Activated CD4-positive, alpha-beta T cell treated with anti-CD3 and anti-CD28 coated beads, Interleukin-2, Interleukin-6, amounts not matched to agents 100 ng/mL and 50 ng/mL, durations not matched to agents 16 hours and 8 hours (primary cell): ENCODE measurements at places on chromosomes 1 and 21.

DNA sequence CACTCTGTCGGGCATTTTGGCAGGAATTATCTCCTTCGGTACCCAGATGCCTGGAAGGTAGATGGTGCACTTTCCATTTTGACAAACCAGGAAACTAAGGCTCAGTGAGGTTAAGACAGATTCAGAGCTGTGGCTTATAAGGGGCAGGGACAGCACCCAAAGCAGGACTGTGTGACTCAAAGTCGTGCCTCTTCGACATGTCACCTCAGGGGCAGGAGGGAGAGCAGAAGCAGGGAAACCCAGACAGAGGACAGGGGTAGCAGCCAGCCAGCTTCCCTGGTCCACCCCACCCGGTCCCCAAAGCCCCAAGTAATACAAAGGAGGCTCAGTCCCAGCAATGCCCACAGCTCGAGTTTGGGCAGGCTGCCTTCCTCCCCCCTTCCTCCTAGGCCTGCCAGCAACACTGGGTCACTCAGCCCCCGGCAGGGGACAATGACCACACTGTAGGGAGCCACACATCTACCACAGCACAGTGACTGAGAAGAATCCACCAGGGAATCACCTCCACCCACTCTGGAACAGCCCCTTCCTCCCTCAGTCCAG is 2.5 kb downstream of the RHOC start:
- peak; percentile 44 for DNase-seq

GRCh38 chr1:247337250-247337746 is 5.6 kb upstream of the ZNF496 start:
- DNase-seq = no peak

DNA sequence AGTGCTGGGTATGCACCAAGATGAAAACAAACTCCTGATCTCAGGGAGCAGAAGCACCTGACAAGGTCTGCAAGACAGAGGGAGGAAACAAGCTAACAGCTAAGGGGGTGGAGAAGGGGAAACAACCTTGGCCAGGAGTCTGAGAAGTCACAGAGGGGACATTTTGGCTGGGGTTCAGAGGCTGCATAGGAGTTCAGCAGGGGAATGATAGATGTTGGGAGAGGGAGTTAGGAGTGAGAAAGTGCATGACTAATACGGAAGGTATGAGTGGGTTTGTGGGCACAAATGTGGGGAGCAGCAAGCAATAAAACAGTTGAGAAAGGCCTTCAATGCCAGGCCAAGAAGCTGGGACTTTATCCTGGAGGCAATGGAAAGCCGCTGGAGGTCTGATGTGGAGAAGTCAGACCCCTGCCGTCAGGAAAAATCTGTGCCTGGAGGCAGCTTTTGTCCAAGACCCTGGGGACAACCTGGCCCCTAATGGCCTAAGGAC is 16.4 kb downstream of the EPHA2 start:
- peak; percentile 16 for DNase-seq

- DNase-seq = no peak
These were observed 3.0 kb downstream of the TFF1 start for GRCh38 chr21:42363312-42363711.

DNA sequence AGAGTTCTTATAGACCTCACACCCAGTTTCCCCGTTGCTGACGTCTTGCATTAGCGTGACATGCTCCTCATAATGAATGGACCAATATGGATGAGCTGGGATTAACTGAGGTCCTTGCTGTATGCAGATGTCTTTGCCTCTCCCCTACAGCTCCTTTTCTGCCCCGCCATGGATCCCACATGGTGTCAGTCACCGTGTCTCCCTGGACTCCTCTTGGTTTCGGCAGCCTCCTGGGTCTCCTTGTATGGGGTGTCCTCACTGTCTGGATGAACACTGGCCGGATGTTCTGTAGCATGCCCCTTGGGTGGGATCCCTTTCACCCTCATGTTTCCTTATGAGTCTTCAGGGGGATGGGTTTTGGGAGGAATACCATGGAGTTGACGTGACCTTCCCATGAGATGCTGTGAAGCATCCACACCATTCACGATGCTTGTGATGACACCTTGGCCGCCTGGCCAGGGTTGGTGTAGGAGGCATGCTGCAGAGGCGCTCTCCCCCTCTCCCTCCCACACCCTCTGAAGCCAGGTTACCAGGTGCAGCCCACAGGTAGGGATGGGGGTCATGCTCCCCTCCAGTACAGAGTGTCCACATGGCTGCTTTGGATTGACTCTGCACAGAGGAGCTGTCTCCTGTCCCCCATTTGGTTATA is 4.4 kb downstream of the GJC2 start:
- no peak for DNase-seq

DNA sequence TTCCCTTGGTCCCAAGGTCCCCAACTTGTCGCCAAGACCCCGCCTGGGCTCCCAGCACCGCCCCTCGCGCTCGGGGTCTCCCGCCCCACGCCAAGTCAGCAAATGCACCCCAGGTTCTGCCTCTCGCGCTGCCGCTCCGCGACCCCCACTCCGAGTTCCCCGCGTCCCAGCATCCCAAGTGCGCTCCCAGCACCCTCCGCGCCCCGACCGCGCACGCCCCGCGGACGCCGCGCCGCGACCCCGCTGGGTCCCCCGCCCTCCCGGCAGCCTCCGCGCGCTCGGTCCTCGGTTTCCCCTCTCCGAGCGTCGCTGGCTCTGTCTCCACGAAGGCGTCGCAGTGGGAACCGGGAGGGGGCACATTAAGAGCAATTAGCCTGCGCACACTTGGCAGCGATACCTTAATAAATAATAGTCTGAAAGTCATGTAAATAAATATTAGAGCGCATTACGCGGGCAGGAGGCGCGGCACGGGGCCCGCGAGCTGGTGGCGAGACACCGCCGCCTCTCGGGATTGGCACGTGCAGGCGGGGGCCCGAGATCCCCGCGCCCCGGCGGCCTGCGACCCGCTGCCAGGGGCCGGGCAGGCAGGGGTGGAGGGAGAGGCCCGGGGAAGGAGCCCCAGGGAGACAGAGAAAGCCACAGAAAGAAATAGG is 75.9 kb downstream of the VWA5B1 start:
- DNase-seq = no peak

GRCh38 chr1:21293537-21294265 is 3.4 kb upstream of the ECE1 start:
- peak; percentile 80 for DNase-seq

DNA sequence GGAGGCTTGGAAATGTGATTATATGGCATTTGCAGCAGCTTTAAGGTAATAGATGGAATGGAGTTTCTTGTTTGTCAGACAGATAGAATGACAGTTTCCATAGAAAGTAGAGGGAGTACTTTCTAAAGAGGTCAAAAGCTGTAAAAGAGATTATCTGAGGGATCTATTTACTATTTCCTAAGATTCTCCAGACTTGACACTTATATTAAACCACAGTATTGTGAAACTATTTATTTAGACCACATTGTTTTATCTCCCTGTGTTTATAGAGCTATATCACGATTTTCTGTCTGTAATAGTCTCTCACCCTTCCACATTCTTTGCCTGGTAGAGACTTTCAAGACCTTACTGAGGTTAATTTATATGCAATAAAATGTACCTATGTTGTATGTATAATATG is 66.7 kb downstream of the MAN1A2 start:
- DNase-seq = no peak

- no peak for DNase-seq
These were observed 57.8 kb upstream of the HSD17B7 start for GRCh38 chr1:162732566-162733335.

DNA sequence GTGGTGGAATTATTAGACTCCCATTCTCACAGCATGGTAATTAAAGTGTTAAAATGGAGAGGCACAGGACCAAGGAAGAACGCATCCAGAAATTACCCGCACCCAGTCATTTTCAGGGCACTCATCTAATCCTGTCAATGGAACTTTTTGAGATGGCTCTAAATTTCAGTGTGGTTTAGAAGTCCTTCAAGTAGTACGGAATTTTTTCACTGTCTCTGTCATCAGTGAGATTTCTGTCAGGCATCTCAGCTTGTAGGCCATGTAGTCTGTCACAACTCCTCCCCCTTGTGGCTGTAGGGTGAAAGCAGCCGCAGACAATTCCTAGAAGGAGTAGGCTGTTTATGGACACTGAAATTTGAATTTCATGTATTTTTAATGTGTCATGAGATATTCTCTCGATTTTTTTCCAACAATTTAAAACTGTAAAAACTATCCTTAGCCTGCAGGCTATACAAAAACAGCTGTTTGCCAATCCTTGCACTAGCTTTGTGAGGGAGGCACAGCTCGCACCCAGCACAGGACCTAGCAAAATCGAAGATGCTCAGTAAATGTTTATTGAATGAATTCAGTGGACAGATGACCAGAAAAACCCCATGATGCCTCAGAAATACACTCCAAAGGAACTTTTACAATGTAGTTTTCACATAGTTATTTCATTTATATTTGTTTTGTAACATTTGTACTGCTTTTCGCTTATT is 6.6 kb upstream of the NUP133 start:
- peak; percentile 65 for DNase-seq

DNA sequence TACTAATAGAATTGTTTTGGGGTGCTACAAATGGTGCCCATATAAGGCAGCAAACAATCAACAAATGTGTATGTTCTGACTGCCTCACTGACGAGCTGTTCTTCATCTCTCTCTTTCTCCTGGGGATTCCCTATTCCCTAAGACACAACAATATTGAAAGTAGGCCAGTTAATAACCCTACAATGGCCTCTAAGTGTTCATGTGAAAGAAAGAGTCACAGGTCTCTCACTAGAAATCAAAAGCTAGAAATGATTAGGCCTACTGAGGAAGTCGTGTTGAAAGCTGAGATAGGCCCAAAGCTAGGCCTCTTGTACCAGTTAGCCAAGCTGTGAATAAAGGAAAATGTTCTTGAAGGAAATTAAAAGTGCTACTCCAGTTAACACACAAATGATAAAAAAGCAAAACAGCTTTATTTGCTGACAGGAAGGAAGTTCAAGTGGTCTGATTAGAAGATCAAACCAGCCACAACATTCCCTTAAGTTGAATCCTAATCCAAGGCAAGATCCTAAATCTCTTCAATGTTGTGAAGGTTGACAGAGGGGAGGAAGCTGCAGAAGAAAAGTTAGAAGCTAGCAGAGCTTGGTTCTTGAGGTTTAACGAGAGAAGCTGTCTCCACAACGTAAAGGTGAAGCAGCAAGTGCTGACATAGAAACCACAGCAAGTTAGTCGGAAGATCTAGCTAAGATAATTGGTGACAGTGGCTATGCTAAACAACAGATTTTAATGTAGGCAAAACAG is 26.3 kb downstream of the ATP2B4 start:
- DNase-seq = peak; percentile 85

- no peak for DNase-seq
These were observed 3.9 kb downstream of the KDM4A start for GRCh38 chr1:43653893-43654292.

GRCh38 chr1:212413902-212414327 is 771 bp downstream of the PACC1 start:
- no peak for DNase-seq

DNA sequence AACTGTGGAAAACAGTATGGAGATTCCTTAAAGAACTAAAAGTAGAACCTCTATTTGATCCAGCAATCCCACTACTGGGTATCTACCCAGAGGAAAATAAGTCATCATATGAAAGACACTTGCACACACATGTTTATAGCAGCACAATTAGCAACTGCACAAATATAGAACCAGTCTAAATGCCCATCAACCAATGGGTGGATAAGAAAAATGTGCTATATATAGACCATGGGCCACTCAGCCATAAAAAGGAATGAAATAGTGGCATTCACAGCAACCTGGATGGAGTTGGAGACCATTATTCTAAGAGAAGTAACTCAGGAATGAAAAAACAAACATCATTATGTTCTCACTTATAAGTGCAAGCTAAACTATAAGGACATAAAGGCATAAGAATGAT is 105.0 kb upstream of the PGBD5 start:
- DNase-seq = no peak

- DNase-seq = no peak
These were observed 66.6 kb downstream of the SPAG17 start for GRCh38 chr1:118118469-118118868.

GRCh38 chr1:29621826-29622435 is 385.6 kb downstream of the PTPRU start:
- DNase-seq = no peak

DNA sequence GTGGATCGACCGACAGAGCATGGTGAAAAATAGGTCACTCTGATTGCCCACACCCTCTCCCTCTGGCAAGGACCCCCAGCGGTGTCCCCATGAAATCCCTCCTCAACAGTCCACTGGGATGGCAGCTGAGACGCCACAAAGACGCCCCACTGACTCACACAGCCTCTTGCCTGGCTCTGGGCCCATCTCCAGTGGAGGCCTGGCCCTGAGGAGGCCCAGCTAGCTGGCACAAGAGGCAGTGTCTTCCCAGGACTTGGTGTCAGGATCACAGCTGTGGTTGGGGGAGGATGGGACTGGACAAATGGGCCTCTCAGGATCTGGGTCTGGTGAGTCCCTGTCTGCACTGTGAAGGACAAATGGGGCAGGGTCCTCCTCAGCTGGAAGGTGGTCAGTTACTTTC is 4.6 kb downstream of the ALX3 start:
- no peak for DNase-seq

DNA sequence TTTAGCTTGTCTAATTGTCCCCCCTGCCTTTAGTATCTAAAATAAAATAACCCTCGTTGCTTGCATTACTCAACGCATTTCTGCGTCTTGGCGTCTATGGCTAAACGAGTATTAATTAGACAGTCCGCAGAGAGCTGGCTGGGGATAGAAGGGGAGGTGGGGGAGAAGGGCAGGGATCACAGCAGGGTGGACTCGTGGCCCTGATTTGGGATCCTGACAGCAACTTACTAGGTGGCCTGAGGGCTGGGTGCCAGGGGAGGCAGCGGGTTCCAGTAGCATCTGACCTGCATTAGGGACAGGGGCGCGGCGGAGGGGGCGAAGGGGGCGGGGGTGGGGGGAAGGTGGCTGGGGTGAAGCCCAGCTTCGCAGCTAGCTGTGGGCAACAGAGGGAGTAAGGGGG is 1.1 kb upstream of the BACE2 start:
- no peak for DNase-seq

DNA sequence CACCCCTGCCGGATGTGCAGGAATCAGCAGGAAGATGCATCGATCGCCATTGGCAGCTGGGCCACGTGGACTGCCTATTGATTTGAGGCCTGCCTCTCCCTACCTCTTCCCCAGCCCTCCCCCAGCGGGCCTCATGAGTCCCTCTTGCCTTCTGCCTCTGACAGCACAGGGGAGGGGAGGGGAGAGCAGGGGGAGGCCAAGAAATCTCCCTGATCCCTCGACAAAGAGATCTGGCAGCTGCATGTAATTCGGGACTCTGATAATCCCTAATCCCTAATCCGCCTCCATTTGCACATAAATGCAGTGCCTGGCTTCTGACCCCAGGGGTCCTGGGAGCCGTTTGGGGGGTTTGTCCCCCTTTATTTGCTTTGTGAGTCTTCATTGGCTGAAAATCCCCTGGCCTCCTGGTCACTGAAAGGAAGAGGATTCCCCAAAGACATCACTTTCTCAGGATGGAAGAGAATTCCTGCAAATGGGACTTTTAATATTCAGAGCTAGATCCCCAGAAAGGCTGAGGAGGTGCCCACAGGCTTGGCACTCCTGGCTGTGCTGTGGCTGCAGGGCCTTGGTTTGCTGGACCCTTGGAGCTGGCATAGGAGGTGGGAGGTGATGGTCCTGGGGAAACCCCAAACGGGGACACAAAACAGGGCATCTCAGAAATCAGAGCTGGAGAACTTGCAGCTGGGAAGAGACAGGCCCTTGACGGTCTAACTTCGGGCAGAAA is 239.4 kb upstream of the POU3F1 start:
- DNase-seq = no peak
